ENCODE measurements at places on chromosomes 5 and 9.

DNA sequence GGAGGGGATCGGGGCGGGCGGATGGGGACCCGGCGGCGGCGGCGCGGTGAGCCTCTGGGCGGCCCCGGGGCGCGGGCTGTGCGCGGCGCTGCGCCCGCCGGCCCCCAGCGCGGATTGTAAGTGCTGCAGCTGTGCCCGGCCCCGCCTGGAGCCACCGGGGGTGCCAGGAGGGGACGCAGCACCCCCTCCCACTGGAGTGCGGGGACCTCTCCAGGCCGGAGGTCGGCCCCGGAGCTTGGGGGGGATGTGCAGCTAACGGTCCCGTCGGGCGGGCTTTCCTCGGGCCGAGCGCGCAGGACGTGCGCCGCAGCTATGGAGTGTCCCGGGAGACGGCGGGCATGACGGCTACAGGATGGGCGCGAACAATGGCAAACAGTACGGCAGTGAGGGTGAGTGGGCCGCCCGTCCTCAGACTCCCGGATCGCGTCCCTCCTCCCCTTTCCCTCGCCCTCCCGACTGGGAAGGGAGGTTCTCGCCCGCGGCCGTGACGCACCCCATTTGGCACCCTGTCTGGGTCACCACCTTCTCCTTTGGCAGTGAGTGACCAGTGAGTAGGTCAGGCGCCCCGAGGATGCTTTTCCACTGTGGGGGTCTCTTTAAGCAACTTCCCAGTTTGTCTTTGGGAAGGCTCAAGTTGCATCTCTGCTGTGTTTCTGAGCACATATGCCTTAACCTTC lies 483 bp downstream of the FBXL7 start:
- DNase-seq, result no peak

DNA sequence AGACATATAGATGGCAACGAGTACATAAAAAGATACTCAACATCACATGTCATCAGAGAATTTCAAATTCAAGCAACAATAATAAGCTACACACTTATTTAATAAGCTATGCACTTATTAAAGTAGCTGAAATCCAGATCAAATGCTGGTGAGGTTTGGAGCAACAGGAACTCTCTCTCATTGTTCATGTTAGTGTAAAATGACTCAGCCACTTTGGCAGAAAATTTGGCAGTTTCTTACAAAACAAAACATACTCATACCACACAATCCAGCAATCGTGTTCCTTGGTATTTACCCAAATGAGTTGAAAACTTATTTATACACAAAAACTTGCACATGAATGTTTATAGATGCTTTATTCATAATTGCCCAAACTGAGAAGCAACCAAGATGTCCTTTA lies 131.5 kb upstream of the NFIL3 start:
- DNase-seq, result no peak

DNA sequence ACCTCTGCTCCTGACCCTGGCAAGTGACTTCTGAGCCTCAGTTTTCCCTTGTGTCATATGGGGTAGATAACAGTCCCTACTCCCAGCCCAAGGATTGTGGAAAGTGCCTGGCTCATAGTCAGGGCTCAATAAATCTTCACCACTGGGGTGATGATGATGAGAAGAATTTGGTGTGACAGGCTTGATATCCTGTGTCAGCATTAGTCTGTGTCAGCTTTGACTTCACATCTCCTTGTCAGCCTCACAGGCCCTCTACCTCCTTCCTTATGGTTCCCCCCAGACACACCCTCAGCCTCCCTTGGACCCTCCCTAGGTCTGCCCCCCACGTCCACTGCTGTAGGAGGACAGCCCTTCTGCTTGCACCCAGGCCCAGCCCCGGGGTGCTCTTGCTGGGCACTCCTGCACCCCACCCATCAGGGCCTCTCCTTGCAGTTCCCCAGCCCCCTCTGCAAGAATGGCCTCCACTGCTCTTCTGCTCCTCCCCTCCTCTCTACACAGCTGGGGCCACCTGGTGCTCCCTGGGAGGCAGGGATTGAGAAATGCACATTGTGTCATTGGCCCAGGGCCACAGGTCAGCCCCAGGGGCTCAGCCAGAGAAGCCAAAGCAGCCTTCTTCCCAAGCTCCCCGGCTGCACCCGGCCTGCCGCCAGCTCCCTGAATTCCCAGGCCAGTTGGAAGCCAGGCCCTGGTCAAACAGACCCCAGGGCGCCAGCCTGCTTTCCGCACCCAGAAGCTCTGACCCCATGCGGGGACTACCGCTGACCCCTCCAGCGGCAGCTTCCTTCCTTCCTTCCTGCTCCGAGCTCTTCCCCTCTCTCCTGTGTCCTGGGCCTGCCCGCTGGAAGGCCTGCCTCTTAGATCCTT lies 7.7 kb downstream of the FGFR4 start:
- no peak for DNase-seq

GRCh38 chr9:131349881-131350563 lies 43.9 kb upstream of the PRRC2B start:
- DNase-seq, result peak; percentile 75

DNA sequence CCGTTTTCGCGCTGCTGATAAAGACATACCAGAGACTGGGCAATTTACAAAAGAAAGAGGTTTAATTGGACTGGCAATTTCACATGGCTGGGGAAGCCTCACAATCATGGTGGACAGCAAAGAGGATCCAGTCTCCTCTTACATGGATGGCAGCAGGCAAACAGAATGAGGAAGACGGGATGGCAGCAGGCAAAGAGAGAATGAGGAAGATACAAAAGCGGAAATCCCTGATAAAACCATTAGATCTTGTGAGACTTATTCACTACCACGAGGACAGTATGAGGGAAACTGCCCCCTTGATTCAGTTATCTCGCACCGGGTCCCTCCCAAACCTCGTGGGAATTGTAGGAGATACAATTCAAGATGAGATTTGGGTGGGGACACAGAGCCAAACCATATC lies 95.0 kb downstream of the OSTF1 start:
- DNase-seq, result no peak

DNA sequence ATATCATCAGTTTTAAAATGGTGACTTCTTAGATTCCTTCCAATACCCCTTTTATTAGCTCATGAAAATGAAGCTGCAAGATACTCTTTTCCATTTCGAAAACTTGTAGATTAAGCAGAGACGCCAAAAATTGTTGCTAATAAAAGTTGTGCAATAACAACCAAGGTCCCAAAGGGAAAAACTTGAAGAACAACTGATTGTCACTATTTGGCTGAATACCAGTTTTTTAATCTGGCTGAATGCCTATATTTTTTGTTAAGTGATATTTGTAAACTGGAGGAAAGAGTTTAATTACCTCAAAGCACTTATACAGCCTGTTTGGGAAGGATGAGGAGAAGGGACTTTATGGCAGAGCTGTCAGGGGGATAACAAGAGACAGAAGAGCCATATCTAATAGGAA lies 14.6 kb downstream of the C5orf58 start:
- DNase-seq, result no peak

DNA sequence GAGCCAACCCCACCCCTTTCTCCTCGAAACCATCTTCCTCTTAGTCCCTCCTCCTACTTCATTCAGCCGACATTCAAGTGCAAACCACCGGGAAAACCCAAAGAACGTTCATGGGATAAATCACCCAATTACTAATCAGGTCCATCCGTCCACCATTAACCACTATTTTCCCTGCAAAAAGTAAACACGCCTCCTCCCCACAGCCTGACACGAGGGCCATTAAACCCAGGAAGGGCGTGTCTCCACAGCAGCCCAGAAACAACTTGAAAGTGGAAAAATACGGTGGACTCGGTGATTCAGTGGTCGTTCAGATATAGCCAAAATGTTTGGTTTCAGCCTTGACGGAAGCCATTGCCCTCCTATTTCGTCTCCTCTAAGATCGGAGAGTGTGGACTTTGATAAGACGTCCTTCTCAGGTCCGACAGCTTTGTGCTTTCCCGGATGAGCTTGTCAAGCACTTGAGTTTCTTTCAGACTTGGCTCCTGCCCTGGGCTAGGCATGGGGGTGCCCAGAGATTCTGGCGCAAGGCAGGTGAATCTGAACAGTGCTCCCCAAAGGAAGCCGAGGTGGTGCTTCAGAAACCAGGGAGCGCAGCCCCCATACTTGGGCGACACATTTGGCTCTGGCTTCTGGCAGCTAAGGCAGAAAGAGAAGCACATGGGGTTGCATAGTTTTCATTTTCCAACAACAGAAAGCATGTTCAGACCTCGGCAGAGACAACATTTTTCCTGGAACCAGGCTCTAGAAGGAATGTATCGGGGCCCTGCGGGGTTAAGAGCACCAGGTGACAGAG lies 56.6 kb downstream of the SMIM23 start:
- DNase-seq, result no peak

- no peak for DNase-seq
Measured at GRCh38 chr9:12716823-12717600, 23.8 kb downstream of the TYRP1 start.

- DNase-seq, result no peak
Measured at GRCh38 chr9:106643211-106643930, 219.6 kb upstream of the ZNF462 start.

- no peak for DNase-seq
Measured at GRCh38 chr5:135446615-135447014, 533 bp downstream of the DCANP1 start.

GRCh38 chr5:50655810-50656205 lies 10.6 kb upstream of the PARP8 start:
- DNase-seq, result no peak

DNA sequence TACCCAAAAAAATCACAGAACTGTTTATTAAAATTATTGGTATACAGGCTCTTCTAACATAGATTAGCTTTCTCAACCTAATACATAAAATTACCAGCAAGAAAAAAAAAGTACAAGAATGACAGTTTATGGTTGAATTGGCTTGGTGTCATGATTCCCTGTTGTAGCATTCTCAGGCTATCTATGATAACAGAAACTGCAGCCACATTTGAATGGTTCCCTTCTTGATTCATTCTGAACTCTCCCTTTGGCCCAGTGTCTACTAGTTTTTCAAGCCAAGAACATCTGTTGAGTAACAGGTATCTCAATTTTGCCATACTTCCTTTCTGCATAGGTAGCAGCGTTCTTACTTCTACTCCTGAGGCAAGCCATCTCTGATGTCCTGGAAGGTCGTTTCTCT lies 3.0 kb downstream of the SPIN1 start:
- no peak for DNase-seq

GRCh38 chr5:171978016-171978415 lies 28.4 kb downstream of the FBXW11 start:
- no peak for DNase-seq

DNA sequence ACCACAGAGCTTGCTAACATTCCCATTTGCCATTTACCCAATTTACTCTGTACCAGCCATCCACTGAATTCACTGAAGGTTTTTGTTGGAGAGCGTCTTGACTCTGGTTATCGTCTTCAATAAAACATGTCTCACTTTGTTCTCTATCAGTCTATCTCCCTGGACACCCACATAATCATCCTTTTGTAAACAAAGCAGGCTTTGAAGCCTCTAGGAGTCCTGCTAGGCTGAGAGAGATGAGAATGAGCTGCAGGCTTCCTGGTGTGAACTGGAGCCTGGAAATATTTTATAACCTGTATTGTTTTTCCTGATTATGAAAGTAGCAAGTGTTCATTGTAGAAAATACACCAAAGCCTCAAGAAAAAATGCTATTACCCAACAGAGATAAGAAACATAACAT lies 140.6 kb upstream of the ZNF366 start:
- DNase-seq, result no peak

- DNase-seq, result no peak
Measured at GRCh38 chr5:143187495-143187894, 216.0 kb downstream of the NR3C1 start.

- DNase-seq, result no peak
Measured at GRCh38 chr5:172123269-172123692, 64.7 kb downstream of the STK10 start.

DNA sequence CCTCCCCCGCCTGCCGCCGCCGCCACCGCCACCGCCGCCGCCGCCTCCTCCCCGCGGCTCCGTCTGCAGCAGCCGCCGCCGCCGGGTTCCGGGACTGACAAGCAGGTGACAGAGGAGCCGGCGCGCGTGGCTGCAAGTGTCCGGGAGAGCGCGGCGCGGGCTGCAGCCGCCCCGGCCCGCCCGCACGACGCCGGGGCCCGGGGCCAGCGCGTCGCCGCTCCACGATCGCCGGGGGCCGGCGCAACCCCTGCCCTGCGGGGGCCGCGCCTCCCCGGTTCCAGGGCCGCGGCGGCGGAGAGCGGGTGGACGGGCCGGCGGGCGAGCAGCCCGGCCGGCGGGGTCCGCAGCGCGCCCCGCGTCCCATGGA lies 343 bp downstream of the LMX1B start:
- DNase-seq, result no peak

GRCh38 chr5:124342986-124343385 lies 403.5 kb downstream of the ZNF608 start:
- DNase-seq, result no peak

GRCh38 chr9:114898741-114899140 lies 31.6 kb downstream of the TNFSF8 start:
- peak; percentile 53 for DNase-seq

DNA sequence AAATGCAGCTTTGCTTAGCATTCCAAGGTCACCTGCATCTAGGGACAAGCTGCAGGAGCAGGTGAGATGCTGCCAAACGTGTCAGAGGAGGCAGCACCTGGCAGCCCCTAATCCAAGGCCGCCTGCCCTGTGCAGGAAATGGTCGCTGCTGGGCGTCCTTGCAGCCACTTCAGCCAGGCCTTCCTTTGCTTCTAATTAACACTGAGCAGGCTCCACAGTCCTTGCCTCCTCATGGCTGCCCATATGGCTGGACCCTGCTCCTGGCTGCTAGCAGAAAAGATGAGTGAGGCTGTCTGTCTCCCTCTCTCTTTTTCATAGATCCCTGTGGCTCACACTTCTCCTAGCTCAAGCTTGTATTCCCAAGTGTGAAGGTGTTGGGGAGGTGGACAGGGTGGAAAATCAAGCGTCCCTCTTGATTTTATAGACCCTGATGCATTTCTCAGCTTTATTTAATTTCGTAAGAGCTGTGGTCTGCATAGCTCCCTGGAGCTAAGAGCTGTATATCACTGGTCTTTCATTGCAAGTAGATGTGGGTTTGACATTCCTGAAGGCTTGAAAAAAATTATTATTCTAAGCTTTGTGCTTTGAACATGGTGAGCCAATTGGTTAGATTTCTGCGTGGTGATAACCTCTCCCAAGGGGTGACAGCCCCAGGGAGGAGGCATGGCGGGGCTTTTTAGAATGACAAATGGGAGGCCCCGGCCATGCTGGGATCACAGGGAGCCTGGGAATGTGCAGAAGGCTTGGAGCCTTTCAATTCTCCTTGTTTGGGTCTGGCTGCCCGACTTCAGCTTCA lies 193.8 kb downstream of the SLIT3 start:
- DNase-seq, result no peak

DNA sequence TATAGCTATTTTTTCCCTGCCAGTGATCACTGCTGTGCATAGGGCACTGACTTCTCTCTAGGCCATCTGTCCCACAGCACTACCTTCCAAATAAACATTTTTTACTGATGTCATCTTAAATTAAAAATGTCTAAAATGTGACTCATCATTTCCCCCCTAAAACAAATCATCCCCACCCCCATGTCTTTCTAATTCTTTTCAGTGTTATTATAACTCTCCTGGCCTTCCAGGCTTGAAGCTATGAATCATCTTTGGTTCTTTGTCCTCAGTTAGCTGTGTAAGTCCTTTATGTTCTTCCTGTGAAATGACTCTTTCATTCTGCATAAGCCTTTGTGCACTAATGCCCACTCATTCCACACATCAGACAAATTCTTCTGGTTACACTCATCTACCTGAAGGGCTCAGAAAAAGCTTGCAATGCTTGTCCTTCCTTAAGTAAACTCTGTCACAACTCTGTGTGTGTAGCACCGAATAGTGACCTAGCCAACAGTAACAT lies 78.1 kb downstream of the CFAP95 start:
- DNase-seq, result no peak
